Pons (tissue), 1 donor: ENCODE measurements at places on chromosomes 12 and 14.

- no peak for DNase-seq
These were observed 7.1 kb downstream of the NCOR2 start for GRCh38 chr12:124560146-124560890.

- DNase-seq, result no peak
These were observed 54.1 kb downstream of the ADIPOR2 start for GRCh38 chr12:1744932-1745331.

GRCh38 chr14:70186900-70187451 lies 1.8 kb downstream of the SLC8A3 start:
- no peak for DNase-seq

DNA sequence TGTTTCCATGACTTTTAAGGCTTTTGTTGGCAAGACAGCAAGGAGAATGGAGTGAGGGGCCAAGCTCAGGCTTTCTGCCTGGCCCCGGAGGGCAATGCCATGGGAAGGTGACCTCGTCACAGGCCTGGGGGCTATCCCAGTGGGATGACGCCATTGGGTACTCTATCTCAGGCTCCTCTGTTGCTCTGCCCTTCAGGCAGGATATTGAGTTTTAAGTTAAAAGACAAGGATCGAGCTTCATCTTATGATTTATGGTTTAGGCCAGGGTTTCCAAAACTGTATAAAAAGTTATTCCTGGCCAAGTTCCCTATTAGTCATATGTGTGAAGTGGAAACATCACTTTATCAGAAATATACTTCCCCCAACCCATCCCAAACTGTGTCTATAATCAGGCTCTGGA lies 127.7 kb downstream of the ZFP36L1 start:
- DNase-seq, result no peak

- DNase-seq, result no peak
These were observed 1646.2 kb upstream of the FLRT2 start for GRCh38 chr14:83883732-83884131.

- no peak for DNase-seq
These were observed 151.2 kb downstream of the C12orf75 start for GRCh38 chr12:105481392-105482300.

- no peak for DNase-seq
These were observed 781.5 kb upstream of the FBXO33 start for GRCh38 chr14:40213701-40214100.

DNA sequence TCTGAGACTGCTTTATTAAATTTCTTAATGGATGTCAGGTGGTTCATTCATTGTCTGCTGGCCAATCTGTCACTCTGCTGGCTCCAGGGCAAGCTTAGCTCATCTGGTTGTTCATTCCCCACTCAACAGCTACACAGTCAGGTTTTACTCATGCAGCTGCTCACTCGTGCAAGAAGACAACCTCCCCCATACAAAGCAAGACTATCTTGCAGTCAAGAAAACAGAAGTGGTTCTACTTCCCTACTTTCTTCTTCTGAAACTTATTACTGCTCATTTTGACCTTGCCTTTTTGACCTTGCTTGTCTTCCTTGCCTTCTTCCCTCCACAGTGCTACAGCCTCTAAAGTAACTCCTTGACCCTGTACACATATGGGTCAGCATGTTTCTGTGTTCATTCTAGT lies 277.9 kb downstream of the SSPN start:
- peak; percentile 46 for DNase-seq

DNA sequence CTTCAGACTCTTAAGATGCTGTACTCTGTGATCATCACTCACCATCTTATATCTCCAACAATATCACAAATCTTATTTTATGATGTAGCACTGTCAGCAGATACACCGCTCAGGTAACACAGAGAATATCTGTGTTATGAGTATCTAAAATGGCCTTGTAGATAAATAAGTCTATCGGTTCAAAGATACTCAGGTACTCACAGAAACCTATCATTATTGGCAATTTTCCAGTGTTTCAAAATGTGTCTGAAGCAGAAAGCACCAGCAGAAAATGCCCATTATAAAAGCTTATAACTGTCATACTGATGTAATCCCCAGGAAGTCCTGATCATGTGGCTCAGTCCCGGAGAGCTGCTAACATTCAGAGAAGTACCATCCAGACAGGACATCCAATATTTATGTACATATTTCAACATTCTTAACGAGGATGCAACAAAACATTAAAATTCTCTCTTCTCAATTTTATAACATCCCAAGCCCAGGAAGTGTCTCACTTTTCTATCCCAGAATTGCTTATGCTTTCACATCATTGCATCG lies 190.7 kb upstream of the LMNTD1 start:
- DNase-seq, result no peak

DNA sequence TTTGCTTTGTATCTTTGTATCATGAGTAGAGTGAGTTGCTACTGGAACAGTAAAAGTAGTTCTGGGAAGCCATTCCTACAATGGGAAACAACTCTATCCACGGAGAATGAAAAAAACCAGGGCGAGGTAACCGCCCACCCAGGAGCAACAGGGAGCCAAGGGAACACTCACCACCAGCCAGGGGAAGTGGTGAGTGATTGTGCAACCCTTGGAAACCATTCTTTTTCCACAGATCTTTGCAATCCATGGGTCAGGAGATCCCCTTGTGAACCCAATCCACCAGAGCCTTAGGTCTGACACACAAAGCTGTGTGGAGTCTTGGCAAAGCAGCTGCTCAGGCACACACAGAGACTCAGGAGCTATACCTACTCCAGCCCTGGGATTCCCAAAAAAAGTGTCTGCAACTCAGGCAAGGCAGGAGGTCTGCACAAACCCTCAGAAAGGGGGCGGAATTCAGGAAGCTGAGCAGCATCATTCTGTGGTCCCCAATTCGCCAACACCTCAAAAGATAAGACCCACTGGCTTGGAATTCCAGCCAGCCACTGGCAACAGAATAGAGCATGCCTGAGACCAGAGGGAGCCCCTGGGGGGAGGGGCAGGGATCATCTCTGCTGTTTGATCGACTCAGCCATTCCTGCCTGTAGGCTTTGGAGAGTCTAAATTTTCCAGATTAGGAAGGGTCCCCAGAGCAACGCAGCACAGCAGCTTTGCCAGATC lies 52.1 kb upstream of the PPFIA2 start:
- DNase-seq, result no peak

DNA sequence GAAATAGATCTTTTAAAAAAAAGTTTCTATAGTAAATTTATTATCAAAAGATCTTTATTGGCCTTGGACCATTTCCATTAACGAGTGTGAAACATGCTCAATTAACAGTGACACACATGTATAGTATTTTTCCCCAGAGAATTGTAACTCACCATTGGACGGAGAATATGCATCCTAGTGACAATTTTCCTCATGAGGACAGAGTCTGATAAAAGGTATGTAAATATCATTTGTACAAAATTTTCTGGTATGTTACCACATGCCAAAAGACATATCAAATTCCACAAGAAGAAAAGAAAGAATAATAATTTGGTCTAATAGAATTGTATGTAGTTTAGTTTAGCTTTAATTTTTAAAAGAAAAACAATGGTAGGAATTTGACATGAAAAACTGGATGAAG lies 1096.0 kb upstream of the FLRT2 start:
- no peak for DNase-seq

DNA sequence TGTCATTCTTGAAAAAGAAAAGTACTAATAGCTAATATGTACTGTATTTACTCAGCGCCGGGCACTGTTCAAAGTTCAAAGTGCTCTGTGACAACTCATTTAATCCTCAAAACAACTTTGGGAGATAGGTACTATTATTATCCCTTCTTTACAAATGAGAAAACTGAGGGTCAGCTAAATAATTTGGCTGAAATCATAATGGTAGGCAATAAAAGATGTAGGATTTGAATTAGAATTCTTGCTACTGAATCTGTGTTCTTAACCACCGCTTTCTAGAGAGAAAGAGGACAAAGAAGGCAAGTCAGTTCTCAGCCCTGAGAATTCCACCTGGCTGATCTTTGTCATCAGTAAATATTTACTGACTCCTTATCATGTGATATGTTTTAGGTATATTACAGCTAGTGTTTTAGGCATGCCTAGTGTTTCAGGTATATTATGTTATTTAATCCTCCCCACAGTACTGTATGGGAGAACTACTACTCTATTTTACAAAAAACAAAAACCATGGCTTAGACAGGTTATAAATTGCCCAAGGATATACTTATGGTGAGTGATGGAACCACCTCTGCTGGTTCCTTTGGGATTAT lies 205.7 kb upstream of the GZMB start:
- no peak for DNase-seq

- DNase-seq, result no peak
These were observed 286.7 kb downstream of the ZFP36L1 start for GRCh38 chr14:68506021-68506644.

DNA sequence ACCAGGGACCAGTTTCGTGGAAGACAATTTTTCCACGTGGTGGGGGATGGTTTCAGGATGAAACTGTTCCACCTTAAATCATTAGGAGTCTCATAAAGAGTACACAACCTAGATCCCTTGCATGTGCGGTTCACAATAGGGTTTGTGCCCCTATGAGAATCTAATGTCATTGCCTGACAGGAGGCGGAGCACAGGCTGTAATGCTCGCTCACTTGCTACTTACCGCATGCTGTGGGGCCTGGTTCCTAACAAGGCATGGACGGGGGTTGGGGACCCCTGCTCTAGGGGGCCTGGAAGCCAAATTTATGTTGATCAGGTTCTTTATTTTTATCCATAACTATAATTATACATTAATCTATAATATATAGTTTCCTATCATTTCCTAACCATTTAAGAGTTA lies 315.3 kb downstream of the MED13L start:
- DNase-seq, result no peak

- DNase-seq, result no peak
These were observed 590 bp upstream of the CEBPE start for GRCh38 chr14:23119363-23120327.

DNA sequence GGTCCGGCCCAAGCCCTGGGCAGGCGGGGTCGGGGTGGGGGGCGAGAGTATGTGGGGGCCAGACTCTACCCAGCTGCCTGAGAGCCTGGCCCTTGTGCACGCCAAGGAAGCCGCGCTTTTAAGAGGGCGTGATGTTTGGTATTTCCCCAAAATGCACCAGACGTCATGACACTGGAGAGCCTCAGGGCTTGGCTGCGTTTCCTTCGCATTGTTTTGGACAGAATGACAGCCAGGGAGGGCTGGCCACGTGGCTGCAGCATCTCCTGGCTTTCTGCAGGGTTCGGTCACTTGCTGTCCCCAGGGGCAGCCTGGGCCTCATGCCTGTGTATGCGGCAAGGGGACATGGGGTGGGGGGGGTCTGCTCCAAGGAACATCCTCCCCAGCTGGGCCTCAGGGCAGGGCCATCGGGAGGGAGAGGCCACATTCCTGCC lies 16.1 kb upstream of the NUDT14 start:
- DNase-seq, result peak; percentile 65

- no peak for DNase-seq
These were observed 1114.4 kb downstream of the SLC16A7 start for GRCh38 chr12:60710246-60710645.

DNA sequence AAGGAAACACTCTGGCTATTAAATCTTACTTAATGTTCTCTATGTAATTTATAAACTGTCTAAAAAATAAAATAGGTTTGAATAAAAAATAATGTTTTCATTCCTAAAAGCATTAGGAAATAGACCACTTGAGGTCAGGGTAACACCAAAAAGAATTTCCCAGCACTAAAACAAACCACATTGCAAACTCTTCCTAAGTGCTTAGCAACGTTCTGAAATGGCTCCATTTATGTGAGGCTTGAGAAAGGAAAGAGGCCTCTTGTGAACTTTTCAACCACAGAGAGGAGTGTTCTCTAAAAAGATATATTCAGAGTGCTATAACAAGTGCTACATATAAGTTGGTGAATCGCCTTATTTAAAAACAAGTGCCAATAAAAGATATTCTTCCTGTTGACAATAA lies 42.7 kb downstream of the ALX1 start:
- no peak for DNase-seq

DNA sequence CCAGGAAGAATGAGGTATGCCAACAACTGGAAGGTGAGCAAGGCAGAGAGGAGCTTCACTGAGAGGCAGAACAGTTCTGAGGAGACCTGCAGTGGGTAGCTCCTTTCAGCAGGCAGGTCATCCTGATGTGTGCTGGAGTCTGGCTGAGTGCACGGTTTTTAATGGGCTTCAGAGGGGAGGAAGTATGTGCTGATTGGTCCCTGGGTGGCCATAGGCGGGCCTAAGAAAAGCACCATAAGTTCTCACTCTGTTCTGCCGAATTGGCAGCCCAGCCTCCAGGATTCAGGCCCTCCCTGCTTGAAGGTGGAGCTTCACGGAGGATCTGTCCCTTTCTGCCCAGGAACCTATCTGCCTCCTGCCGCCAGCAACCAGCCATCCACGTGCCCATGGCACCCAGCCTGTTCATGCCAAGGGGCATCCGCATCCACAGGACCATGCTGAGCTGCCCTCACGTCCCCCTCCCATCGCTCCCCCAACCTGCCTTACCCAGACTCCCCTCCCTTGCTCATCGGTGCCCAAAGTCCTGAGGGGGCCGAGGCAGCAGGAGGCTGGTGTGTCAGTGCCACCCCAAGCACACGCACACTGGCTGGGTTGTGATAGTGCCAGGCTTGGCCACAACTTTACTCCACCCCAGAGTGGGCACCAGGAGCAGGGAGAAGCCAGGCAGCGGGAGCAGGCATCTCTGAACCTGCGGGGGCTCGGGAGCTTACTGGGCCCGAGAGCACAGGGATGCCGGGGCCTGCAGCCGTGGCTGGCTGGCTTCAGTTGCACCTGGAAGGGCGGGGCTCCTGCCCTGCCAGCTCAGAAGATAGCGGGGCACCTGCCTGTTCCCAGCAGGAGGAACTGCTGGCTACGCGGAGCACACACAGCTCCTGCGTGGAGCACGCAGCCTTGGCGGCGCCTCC lies 608.4 kb upstream of the FOXG1 start:
- no peak for DNase-seq

DNA sequence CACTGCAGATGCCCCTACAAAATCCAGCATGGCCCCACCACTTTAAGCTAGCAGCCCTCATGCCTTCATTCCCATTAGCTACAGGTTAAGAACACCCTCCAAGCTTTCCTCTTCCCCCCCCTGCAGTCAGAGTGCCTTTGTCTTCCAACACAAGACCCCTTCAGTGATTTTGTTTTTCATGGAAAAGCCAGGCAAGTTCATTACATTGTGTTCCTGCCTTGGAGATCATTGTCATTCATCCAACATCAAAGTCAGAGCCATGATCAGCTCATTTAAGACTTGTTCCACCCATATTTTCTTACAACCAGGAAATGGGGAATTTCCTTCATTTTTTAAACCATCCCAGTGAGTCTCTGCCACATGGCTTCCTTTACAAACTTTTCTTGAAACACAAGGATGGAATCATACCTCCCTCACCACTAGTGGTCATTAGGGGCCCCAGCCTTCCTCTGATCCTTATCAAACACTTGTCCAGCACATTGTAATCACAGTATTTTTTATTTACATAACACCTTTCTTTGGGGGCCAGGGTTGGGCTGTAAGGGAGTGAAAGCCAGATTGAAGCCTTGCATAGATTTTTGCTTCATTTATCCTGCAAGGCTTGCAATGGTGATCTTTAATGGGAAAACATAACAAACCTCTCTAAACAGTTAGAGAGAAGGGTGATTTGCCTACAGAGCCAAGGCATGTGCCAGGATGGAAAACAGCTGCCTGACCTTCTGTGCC lies 765.3 kb downstream of the MED13L start:
- DNase-seq, result no peak
